HEK293T (cell line): ENCODE measurements at places on chromosomes 12 and 14.

- DNase-seq, result no peak
Observed at GRCh38 chr12:29582146-29582545, 84.7 kb upstream of the OVCH1 start.

- no peak for DNase-seq
Observed at GRCh38 chr12:8491646-8492530, 21.4 kb upstream of the CLEC4D start.

DNA sequence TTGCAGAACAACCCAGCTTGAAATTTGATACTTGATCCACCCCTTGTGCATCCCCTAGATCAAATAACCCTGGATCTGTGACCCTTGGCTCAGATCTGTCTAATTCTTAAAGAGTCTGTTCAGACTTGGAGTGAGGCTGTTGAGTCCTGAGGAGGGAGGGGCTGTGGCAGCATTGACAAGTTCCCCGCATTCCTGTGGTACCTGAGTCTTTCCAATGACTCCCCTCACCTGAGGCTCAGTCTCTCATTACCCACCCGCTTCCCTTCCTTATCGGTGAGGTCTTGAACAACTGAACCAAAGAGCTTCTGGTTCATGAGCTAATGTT lies 16.1 kb upstream of the HDAC7 start:
- no peak for DNase-seq

- no peak for DNase-seq
Observed at GRCh38 chr12:93882763-93883162, 205.6 kb downstream of the CRADD start.

- DNase-seq, result no peak
Observed at GRCh38 chr12:117872546-117873169, 96.1 kb downstream of the KSR2 start.

- DNase-seq, result peak; percentile 70
Observed at GRCh38 chr12:106226884-106227640, 20.8 kb downstream of the CKAP4 start.

- DNase-seq, result no peak
Observed at GRCh38 chr14:95424529-95424928, 91.9 kb downstream of the SYNE3 start.

DNA sequence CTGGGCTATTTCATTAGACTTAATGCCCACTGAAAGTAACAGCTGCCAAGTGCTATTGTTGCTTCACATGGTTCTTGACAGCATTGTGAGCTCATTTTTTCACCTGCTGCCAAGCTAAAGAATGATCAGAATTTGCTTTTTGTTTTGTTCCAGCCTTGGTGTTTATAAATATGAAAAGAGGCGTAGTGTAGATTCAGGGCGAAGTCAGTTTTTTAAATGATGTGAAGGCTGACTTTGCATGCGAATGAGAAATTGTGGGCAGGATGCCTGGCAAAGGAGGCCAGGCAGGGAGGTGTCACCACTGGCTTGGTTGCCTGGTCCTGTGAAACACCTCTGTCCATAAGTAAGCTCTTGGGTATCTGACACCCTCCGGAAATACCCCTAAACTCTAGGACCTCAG lies 93.3 kb upstream of the NAP1L1 start:
- no peak for DNase-seq

DNA sequence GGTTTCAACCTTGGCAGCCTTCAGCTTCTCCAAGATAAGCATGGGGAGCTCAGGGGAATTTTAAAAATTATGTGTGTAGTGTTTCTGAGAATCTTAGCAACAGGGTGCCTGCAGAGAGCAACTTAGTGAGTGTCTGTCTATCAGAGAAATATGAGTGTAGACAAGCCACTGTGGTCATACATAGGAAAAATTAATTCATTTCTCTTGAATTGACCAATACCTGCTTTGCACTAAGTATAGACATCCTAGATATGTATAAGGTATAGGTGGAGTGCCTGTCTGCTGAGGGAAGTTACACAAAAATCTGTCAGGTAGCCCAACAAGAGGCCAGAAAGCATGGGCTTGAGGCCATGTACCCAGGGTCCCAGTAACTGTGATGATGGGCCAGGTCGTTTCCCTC lies 20.7 kb downstream of the HELB start:
- no peak for DNase-seq

DNA sequence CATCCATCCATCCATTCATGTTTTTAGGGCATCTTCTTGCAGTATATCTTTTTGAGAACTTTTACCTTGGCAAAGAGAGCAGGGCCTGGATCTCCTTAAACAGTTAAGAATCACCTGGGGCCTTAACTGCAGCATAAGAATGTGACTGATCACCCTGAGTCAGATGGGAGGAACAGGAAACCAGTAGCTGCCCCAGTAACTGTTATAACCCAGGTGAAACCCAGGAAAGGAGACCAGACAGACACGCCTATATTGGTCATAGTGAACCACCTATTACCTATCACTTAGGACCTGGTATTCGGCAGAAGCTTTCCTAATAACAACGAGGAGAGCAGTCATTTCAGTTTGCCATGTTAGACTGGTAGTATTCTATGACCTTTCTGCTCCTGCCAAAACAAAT lies 43.4 kb upstream of the NR2C1 start:
- no peak for DNase-seq

- DNase-seq, result no peak
Observed at GRCh38 chr14:43621282-43621681, 885.8 kb downstream of the FSCB start.

DNA sequence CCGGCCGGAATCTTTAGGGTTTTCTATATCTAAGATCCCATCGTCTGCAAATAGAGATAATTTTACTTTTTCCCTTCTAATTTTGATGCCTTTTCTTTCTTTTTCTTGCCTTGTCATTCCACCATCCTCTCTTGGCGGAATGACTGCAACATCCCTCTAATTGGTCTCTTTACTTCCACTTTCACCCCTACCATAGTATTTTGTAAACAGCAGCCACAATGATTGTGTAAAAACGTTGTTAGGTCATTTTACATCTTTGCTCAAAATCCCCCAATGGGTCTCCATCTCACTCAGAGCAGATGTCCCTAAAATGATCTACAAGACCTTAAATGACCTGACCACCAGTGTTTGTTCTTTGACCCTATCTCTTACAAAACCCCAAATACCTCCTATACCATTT lies 80.0 kb upstream of the STAC3 start:
- no peak for DNase-seq

DNA sequence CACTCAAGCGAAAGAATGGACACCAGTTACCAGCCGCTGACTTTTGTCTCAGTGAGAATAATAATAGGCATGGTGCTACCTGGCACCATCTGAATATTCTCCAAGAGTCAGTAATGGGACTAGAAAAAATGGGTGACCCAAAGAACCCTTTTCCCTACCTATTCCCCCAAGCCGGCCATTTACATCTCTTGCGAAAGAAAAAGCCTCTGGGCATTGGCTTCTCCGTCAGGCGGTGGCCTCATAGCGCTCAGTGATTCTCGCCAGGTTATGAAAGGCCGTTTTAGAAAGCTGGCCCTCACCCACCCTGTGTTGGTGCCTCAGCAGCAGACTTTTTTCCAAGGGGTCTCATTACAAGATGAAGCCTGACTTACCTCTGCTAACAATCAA lies 523 bp upstream of the SLC6A15 start:
- peak; percentile 19 for DNase-seq

GRCh38 chr14:24813089-24813815 lies 179.3 kb upstream of the GZMB start:
- no peak for DNase-seq

GRCh38 chr14:100440758-100441203 lies 117.6 kb downstream of the SLC25A47 start:
- no peak for DNase-seq

DNA sequence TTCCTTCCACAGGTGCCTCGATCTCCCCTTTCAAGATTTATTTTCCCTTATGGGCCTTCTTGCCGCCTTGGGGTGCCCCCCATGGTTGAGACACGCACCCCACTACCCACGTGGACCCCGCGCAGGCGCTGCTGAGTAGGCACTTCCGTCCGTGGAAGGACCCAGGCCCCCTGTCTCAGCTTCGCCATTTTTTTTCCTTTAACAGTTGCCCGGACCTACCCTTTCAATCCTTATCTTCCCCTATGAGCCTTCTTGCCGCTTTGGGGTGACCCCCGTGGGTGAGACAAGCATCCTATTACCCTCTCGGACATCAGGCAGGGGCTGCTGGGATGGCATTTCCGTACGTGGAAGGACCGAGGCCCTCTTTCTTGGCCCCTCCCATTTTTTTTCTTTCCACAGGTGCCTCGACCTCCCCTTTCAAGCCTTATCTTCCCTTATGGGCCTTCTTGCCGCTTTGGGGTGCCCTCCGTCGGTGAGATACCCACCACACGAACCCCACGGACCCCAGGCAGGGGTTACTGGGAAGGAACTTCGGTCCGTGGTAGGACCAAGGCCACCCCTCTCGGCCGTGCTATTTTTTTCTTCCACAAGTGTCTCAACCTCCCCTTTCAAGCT lies 268.2 kb downstream of the ALG10 start:
- no peak for DNase-seq

DNA sequence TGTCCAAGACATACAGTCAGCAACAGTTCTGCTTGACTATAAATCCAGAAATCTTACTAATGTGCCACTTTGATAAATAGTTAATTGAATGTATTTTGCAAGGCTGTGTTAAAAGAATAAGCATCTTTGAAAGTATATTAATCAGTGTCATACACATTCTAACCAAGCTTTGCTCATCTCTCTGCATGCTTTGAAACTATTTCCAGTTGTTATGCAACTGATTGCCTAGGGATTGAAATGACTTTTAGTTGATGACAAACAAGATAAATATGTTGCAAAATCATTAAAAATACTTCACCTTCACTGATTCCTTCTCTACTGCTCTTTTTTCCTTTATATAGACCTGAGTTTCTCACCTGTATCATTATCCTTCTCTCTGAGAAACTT lies 91.3 kb downstream of the AEBP2 start:
- no peak for DNase-seq

GRCh38 chr12:120854804-120855203 lies 49.4 kb downstream of the SPPL3 start:
- DNase-seq, result no peak

DNA sequence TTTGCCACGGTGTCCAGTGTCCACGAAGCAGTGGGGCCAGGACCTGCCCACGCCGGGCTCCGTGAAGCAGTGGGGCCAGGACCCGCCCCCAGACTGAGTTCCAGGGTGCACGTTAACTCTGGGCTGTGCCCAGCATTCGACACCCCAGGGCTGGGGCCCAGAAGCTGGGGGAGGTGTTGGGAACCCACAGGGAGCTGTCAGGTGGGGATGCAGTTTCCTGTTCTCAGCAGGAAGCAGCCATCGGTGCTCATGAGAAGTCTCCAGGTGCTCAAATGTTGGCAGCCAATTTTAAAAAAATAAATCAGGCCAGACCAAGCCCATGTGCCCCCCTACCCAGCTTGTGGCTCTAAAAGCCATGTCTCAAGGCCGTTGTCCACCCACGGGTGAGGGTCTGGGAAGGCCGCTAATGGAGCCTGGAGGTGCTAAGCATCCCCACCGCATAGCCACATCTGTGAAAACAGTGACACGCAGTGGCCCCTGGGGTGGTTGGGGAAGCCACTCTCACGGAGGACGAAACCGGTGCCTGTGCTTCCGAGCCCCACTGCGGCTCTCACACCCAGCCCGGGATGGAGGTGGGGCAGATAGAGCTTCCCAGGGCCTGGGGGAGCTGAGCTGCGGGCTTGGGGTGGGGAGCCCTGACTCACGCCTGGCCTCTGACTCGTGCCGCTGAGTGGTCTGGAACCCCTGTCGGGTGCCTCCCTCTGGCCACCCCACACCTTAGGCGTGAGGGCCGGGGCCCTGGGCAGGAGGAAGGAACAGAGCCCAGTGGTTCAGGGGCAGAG lies 53.5 kb downstream of the FBRSL1 start:
- DNase-seq, result no peak

GRCh38 chr12:130715998-130716968 lies at the start of gene RIMBP2:
RIMBP2 (minus strand) TSS chr12:130716299; CDS start chr12:130479013, 237,286 bp downstream.
- DNase-seq, result no peak

GRCh38 chr14:32414808-32415255 lies 85.7 kb downstream of the AKAP6 start:
- DNase-seq, result no peak

GRCh38 chr12:3571724-3572123 lies 80.7 kb downstream of the PRMT8 start:
- no peak for DNase-seq
